ENCODE measurements at places on chromosomes 4 and X.

DNA sequence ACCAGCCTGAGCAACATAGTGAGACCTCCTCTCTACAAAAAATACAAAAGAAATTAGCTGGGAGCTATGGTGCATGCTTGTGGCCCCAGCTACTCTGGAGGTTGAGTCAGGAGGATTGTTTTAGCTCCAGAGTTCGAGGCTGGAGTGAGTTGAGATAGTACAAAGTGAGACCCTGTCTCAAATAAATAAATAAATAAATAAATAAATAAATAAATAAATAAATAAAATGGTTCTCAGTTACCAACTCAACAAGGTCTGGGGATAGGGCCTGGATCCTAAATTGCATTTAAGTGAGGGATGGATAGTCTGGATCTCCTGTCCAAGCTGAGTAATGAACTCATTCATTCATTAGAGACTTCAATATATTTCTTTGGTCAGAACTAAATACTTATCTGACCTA lies 115.7 kb upstream of the IL1RAPL2 start:
- DNase-seq: no peak

GRCh38 chr4:173124209-173124865 lies 44.3 kb upstream of the GALNT7 start:
- DNase-seq: no peak

GRCh38 chr4:159205466-159205865 lies 102.6 kb downstream of the RAPGEF2 start:
- no peak for DNase-seq

GRCh38 chrX:6810776-6811175 lies 275.9 kb upstream of the VCX3A start:
- DNase-seq: no peak

- no peak for DNase-seq
These were observed 72.4 kb upstream of the TLR2 start for GRCh38 chr4:153611679-153612078.

DNA sequence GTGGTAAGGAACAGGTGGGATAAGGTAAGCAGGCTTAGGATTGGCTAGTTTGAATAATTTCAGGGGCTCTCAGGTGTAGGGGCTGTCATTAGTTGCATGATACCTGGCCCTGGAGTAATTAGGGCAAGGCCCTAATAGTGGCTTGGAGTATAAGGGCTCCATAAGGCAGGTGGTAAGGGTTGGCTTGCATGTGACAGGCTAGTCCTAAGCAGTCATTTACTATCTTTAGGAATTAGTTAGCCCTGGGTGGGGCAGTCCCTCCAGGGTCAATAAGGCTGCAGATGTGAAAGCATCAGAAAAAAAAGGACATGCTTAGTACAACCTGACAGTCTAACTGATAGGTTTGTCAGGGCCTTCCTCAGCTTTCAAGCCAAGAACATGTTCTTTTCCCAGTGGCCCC lies 7.8 kb upstream of the TMPRSS11D start:
- DNase-seq: no peak
